ENCODE measurements at places on chromosomes 3 and 15. TPM values are rescaled to one million over a fixed set of nuclear protein-coding genes. Genes with fewer than 3 reads are reported as not detected.

Gene RBM6
- polyA plus RNA-seq, result 123 TPM

- DNase-seq, result no peak
Observed at GRCh38 chr3:197858598-197858997, 67.5 kb downstream of the LRCH3 start.

DNA sequence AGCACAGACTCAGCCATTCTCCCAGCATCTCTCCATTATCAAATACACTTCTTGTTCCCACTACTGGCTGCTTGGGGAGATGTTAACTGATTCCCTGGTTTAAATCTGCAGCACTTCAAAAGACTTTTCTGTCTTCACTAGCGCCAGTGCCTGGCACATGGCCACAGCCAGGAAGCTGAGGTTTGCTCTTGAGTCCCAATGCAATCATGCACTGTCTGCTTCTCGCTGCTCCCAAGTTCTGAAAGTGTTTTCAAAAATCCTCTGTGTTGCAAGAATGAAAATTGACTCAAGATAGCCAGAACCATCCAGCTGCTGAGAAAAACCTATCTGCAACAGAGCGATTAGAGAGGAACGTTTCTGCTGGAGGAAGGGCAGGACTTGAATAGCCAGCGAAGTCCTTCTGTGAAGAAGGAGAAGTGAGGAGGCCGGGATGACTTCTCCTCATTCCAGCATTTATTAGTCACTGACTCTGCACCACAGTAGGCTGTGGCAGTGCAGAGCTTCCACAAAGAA is 358.4 kb upstream of the NR2F2 start:
- DNase-seq, result no peak

GRCh38 chr3:195893916-195894465 is 14.4 kb downstream of the TNK2 start:
- DNase-seq, result no peak

Gene RGMA
- 7.3 TPM for polyA plus RNA-seq

Gene TRH
- polyA plus RNA-seq, result 0.36 TPM

Gene KATNBL1
- polyA plus RNA-seq, result 76.6 TPM

DNA sequence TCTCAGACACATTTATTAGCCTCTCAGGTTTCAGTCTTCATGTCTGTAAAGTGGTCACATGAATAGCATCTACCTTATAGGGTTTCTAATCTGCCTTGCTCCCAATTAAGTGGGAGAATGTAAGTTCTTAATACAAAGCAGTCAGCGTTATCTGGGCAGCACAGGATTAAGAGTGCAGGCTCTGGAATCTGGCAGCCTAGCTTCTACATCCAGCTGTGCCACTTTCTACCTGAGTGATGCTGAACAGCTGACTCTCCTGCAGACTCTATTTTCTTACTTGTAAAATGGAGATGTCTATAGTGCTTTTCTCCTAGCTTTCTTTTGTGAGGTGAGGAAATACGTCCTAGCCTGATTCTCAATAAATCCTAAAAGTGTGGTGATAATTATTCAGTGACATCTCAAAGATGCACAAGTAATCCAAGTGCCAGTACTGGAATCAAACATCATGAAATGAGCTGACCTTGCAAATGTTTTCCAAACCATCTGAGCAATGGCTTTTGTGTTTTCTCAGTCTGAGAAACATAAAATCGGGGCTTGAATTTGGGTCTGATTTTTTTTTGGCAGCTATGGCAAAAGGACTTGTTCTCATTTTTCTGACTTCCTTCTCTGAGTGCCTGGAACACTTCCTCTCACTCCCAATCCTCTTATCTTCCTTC is 232.2 kb upstream of the FEZF2 start:
- DNase-seq, result no peak

DNA sequence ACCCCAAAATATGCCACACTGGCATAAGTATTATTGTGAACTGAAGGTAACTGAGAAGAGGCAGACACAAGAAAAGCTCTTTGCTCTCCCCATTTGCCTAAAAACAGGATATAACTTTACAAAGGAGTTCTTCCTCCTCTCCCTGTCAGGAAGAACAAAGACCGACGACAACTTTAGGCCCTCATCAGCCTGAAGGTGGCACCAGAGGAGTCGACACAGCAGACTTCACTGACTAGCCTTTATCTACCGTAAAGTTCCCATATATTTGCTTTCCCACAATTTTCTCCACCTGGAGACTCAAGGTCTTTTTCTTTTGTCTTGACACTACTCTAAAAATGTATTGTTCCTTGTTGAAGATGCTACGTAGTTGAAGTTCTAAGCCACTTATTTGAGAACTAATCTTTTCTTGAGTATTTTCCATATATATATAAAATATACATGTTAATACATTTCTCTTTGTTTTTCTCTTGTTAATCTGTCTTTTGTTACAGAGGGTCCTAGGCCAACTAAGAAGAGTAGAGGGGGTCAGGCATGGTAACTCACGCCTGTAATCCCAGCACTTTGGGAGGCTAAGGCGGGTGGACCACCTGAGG is 16.2 kb upstream of the XIRP1 start:
- DNase-seq, result peak; percentile 52

DNA sequence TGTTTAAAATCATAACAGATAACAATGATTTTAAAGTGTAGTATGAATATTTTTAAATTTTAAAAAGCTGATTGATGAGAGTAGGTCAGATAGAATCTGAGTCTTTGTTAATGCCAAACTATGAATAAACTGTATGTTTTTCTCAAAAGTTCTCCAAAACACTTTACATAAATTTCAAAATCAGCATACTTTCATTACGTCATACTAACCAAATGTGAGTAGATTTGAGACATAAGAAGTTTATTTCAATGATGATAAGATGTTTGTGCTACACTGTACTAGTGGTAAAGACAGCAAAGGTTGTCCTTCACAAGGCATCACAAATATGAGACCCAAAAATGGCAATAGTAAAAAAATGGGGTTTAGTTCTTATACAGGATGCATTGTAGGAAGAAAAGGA is 1342.9 kb downstream of the SI start:
- DNase-seq, result no peak

Gene SERINC4
- 0.47 TPM for polyA plus RNA-seq

Gene UBAP1L
- 8.7 TPM for polyA plus RNA-seq

GRCh38 chr3:168467115-168467714 is 371.5 kb upstream of the GOLIM4 start:
- DNase-seq, result peak; percentile 28

DNA sequence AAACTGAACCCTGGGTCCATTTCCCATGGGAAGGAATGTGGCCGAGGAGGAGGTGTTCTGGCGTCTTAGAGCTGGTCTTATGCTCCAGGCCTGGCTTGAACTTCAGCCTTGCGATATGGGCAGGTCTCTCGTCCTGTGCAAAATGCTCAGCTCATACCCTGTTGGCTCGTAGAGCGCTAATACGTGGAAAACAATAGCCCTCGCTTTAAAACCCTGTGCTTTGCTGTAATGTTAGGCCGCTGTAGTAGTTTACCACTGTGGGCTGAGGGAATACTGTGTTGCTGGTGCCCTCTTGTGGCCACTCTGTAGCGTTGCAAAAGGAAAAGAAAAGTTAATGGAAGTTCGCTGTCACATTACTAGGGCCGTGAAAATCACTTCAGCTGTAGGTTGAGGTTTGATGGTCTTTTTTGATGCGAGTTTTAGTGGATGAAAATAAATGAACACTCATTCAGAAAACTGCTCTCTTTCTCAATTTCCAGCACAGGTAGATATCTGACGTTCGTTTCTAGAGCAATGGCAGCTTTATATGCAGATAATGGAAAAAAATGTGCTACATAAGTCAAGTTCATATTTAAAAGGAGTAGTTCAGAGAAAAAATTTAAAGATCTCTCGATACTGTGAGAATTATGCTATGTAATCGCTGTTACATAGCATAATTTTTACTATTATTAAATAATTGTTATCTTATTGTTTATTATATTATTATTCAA is 92.9 kb downstream of the MCTP2 start:
- DNase-seq, result peak; percentile 61

Gene WDR93
- polyA plus RNA-seq, result 2.4 TPM

Gene ACSBG1
- polyA plus RNA-seq, result 1.3 TPM

Gene CPEB1
- 3.2 TPM for polyA plus RNA-seq

DNA sequence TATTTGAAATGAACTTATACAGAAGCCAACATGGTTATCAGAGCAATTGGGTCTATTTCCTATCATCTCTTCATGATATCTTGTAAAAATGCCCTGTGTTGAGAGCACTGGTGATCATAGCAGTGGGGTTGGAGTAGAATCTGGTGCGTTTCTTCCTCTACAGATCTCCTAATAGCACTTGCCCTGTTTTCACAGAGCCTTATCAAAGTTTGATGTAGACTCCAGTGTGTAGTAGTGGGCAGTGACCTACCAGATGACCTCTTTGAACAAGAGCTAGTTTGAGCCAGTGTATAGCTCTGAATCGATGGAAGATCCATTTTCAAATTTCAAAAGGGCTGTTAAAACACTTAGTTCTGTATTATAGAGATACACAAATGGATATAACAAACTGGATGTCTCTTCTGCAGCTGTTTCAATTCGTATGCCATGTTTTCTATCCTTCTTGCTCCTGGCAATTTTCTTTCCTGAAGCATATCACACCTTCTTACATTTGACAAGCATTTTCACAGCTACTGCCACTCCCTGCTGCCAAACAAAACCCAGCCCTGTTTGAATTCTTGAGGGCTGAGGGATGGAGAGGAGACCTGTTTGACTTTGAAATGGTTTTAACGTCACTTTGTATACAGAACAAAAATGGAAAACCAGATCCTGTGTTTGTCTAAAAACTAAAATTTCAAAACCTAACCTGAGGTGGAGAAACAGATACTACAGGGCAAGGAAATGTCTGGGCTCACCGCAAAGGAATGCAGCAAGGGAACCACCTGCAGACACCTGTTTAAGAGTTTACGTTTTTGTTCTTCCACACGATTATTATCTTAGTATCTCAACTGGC is 354.5 kb upstream of the TPRG1 start:
- DNase-seq, result no peak

Gene TWF2
- polyA plus RNA-seq, result 35.9 TPM

GRCh38 chr3:148344521-148344920 is 353.2 kb upstream of the AGTR1 start:
- DNase-seq, result no peak

DNA sequence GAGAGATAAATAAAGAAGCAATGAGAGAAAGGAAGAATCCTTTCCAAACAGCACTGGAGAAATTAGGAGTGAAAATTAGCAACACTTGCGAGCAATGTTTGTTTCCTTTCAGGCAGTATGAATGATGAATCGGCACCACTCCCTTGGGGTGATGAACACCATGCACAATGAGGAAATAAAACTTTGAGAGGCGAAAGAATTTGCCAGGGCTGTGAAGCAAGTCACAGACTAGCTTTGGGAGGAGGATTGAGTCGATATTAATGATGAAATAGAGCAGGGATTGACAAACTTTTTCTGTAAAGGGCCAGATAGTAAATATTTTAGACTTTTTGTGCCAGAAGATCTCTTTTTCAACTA is 237.7 kb downstream of the AGBL1 start:
- no peak for DNase-seq

DNA sequence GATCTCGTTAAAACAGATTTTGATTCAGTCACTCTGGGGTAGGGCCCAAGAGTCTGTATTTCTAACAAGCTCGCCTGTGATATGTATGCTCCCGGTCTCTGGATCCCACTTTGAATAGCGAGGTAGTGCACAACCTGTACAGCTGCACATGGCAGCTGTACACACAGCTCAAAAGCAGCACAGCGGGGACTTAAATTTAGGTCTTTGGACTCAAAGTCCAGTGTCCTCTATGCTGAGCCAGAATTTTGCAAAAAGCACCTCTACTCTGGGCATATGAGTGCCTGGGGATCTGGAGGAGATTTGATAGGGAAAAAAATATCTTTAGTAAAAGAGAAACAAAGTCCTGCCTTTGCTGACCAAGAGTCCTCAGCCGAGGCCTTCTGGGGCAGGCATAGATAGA is 83.1 kb downstream of the HMG20A start:
- DNase-seq, result no peak

Gene SERPINI2
- polyA plus RNA-seq, result 2.9 TPM

DNA sequence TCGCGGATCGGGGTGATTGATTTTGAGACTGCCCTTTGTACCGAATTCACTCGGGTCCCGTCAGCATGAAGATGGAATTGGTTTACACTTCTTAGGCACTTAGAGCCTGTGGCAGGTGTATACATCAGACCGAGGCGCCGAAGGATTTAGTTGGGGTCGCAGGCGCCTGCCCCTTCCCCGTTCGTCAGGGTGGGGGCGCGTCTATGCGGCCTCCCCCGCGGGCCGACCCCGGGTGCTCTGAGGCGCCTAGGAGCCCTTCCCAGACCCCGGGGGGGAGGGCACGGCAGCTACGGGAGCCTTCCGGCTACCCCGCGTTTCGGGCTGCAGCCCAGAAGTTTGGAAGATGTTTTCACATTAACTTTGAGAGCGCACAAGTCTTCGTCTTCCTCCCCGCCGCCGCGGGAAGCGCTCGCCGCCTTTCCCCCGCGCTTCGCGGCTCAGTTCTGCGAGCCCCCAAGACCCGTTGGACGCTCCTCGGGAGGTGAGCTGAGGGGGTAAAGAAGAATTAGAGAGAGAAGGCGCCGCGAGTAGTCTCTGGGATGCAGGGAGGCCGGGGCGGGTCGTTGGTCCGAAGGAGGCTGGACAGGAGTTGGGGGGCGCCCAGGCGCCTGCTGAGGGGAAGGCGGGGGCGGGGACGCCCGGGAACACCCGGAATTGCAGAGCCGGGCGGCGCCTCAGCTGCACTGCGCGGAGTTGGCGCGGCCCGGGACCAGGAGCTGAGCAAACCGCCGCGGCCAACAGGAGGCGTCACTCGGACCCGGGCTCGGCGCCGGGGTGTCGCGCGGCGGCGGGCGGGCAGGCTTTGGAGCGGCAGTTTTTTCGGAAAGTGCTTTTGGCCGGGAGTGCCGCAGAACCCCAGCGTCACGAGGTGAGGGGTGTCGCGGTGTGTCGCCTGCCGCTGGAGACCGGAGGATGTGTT is 780 bp downstream of the TIPARP start:
- peak; percentile 56 for DNase-seq
